RKO (cell line): ENCODE measurements at places on chromosomes 11 and 22.
A peak's percentile ranks its signal among the peaks of the same experiment; 100 is the strongest.

GRCh38 chr11:106424111-106424510 lies 346.6 kb downstream of the AASDHPPT start:
- DNase-seq = peak; percentile 40

GRCh38 chr11:129749141-129749540 lies 66.5 kb upstream of the TMEM45B start:
- no peak for DNase-seq

GRCh38 chr11:12416552-12416951 lies 39.2 kb downstream of the PARVA start:
- no peak for DNase-seq

- no peak for DNase-seq
Measured at GRCh38 chr22:46366801-46367706, 31.5 kb downstream of the TRMU start.

DNA sequence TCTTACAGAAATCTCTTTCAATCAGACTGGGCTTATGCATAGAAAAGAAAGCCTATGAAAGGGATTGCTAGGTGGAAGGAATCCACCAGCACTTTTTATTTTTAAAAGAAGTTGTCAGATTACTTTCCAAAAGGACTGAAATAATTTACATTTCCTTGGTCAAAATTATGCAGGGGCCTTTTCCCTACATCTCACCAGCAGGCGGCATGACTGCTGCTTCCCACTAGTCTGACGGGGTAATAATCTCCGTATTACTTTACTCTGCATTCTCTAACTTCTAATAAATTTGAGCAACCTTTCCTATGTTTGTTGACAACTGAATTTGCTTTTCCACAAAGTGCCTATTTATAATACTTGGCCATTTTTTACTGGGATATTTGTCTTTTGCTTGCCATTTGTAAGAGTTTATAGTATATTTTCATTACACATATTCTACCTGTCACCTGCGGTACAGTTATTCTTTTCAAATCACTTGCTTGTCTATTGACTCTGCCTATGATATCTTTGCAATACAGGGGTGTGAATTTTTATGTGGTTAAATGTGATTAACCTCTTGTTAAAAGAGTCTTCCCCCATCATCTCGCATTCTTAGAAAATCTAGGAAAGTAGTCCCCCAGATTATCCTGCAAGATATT lies 51.9 kb upstream of the USP47 start:
- peak; percentile 43 for DNase-seq

GRCh38 chr11:115939731-115940421 lies 435.7 kb upstream of the CADM1 start:
- DNase-seq = no peak

- no peak for DNase-seq
Measured at GRCh38 chr22:17832665-17833064, 58.4 kb upstream of the BID start.

DNA sequence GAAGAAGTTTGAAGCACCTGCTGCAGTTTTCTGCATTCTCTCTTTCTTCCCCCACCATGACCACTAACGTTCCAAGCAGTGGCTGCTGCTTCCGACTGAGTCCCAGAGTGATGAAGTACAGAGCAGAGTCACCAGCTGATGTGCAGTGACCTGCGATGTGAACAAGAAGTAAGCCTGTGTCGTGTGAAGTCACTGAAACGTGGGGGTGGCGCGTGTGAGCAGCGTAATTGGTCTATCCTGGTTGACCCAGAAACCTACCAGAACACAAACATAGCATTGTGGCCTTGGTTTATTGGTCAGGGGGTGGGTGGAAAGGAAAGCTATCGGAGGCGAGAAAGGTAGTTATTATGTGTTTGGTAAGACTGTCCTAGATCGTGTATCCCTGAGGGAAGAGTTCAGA lies 3.5 kb downstream of the KRTAP5-7 start:
- DNase-seq = no peak

DNA sequence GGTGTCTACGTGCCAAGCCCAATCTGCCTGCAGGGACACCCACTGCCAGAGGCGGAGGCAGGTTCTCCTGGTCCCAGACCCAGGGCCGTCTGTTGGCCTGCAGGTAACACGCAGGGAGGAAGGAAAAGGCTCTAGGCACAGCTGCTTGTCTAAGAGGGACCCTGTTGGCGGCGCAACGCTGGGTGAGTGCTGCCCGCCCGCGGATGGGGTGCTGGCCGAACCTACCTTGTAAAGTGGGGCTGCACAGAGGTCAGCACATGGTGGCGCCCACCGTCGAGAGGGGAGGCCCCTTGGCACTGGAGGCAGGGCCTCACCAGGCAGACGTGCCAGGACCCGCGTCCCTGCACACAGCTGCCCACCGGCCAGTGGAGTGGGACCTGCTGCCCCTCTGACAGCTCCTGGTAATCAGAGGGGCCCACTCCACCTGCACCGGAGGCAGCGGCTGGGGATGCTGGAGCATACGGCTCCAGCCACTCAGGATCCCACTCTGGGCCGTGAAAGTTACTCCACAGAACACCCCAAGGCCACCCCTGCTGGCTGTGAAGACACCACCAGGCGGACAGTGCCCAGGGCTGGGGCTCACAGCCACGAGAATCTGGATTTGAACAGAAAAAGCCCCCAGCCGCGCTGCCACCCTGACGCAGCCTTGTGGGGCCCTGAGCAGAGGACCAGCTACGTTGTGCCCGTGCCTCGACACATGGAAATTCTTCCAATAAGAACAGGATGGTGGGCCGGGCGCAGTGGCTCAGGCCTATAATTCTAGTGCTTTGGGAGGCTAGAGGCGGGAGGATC lies 24.0 kb downstream of the TBX1 start:
- no peak for DNase-seq

DNA sequence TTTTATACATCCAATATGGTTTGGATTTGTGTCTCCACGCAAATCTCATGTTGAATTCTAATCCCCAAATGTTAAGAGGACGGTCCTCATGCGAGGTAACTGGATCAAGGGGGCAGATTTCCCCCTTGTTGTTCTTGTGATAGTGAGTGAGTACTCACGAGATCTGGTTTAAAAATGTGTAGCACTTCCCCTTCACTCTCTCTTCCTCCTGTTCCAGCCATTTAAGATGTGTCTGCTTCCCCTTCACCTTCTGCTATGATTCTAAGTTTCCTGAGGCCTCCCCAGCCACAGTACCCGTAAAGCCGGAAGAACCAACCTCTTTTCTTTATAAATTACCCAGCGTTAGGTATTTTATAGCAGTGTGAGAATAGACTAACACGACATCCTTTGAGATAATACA lies 98.6 kb downstream of the TTC28 start:
- DNase-seq = no peak

GRCh38 chr11:92954003-92954402 lies 15.4 kb upstream of the MTNR1B start:
- no peak for DNase-seq
